ENCODE measurements at places on chromosomes 5 and 9.

GRCh38 chr5:105506692-105507277 is 1944.2 kb upstream of the NUDT12 start:
- DNase-seq, result no peak

GRCh38 chr9:2026220-2026997 is 11.3 kb downstream of the SMARCA2 start:
- DNase-seq, result no peak

DNA sequence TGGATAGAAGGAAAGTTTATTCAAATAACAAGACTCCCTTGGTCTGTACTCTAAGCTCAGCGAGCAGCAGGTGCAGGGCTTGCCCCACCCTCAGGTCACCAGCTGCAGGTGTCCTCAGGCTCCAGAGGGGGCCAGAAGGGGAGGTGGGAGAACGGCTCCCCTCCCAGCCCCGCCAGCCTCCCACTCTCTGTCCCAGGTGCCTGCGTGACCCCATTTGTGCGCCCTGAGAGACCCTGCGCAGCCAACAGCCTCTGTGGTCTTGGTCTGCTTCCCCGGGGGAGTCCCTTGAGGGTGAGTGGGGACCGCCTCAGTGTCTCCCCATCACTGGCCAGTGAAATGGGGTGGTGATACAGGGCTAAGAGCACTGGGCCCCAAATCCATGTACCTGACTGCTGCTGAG is 62.3 kb upstream of the STXBP1 start:
- DNase-seq, result no peak

- DNase-seq, result no peak
These were observed 19.6 kb downstream of the SLC24A2 start for GRCh38 chr9:19769213-19769612.

GRCh38 chr9:107360098-107360497 is 77.0 kb downstream of the RAD23B start:
- DNase-seq, result no peak

GRCh38 chr5:15715967-15716366 is 216.0 kb downstream of the FBXL7 start:
- DNase-seq, result peak; percentile 18

- DNase-seq, result no peak
These were observed 6.1 kb upstream of the FOXB2 start for GRCh38 chr9:77013206-77013931.

- DNase-seq, result no peak
These were observed 597 bp upstream of the TMEM250 start for GRCh38 chr9:136119061-136119882.

DNA sequence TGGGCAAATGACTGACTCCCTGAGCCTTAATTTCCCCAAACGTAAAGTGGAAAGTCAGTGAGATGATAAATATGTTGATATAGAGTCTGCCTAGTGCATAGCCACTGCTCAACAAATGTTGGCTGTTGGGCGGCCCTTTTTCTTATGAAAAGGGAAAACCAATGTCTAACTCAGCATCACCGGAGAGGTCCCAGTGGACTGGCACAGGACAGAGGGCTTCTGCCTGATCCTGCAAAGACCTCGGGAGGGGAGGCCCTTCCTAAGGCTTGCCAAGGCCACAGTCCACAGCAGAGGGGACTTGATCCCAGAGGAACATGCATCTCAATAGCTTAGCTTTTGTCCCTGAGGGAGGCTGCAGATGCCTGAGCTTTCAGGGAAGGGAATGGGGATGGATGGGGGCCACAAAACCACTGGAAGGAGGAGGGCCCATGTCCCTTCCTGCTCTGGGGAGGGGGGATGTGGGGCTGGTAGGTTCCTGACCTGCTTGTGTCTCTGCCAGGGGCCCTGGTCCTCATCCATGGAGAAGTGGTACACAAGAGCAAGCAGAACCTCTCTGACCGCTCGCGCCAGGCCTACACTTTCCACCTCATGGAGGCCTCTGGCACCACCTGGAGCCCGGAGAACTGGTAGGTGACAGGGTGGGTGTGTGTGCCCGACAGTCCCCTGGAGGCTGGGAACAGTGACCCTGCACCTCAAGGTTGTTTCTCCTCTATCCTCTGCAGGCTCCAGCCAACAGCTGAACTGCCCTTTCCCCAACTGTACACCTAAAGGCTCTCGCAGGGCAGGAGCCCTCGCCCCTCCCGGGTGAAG is 6.3 kb downstream of the DOLK start:
- DNase-seq, result no peak

- no peak for DNase-seq
These were observed 9.1 kb upstream of the ANXA2R start for GRCh38 chr5:43049236-43049635.

- no peak for DNase-seq
These were observed 67.5 kb downstream of the SH3RF2 start for GRCh38 chr5:146003852-146004251.

GRCh38 chr5:150945486-150945885 is 40.7 kb upstream of the ZNF300 start:
- DNase-seq, result no peak

DNA sequence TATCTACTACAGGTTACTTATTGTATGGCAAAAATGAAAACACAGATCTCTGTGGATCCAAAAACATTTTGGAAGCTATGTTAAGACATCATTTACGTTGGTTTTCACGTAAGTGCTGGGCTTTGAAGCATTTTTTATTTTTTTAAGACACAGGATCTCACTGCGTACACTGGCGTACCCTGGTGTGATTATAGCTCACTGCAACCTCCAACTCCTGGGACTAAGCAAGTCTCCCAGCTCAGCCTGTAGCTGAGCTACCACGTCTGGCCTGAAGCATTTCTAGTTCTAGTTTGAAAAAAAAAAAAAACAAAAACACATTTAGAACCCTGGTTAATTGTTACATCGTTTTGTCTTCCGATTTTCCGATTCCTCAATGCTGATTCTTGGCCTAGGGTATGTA is 131.3 kb downstream of the AOPEP start:
- no peak for DNase-seq

GRCh38 chr9:133754187-133754586 is 16.0 kb upstream of the SARDH start:
- peak; percentile 1 for DNase-seq

GRCh38 chr5:160960592-160960991 is 108.6 kb upstream of the ATP10B start:
- DNase-seq, result no peak

DNA sequence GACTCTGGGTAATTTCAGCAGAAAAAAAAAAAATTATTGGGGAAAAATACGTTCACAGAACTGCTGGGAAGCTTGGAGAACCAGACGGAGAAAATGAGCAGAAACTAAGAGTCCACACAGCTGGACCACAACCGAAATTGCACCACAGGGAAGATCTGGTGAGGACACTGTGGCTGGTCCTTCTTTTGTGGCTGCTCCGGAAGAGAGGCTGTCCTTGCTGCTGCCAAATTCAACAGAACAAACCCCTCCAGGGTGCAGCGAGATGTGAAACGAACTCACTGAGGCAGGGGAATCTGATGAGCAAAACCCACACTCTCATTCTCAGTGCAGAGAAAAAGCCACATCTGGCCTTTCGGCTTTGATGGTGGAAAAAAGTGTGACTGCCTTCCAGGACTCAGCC is 200.0 kb downstream of the ACTL7B start:
- no peak for DNase-seq

DNA sequence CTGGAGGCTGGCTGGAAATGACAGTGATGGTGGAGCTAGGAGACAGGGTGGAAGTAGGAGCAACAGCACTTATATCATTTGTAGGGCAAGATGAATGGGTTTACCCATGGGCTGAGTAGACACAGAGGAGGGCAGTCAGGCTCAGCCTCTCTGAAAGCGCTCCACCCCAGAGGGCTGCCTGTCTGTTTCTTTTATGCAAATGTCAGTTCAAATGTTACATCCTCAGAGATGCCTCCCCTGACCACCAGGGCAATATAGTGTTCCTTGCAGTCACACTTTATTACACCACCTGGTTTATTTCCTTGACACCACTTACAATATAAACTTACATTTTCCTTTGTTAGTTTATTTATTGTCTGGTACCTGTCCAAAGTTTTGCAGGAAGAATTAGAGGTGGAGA is 159.5 kb upstream of the IL12B start:
- no peak for DNase-seq

DNA sequence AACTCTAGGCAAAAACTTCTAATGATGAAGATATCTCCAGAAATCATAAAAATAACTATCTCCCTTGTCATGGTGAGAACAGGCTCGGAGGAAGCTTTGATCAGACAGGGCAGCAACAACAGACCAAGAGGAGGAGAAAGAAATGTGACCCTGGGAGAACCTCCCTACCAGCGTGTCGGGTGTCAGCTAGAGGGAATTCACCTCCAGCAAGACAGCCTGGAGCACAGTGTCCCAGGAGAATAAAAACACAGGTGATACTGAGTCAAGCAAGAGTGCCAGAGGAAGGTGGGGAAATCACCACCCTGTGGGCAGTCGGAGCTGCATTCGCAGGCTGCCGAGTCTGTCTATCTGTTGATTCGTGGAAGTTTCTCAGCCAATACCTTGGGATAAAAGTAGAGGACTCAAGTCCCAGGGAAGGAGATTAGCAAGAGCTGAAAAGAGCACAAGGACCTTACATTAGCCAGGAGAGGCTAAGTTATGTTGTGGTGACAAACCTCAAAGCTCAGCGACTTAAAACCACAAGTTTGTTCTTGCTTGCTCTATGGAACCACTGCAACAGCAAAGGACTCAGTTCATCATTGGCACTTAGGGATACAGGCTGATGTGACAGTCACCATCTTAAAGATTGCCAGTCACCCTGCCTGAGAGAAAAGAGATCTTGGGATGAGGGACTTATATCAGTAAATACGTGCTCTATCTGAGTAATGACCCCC is 598.3 kb downstream of the CCDC171 start:
- DNase-seq, result no peak

DNA sequence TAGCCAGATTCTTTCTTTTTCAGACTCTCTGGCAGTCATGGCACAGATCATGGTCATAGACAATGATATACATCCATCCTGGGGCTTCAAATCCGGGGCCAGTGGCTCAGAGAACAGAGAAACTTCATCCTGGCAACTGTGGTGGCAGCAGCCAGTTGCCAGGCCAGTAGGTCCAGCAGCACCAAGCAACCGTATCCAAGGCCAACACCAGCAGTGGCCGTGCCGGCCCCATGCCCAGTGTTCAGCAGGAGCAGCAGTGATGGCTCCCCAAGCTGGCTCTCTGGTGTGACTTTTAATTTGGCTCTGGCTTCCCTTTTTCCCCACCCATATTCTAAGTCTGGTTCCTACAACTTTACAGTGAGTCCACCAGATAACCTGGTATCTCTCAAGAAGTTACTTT is 300.5 kb downstream of the DEPDC1B start:
- DNase-seq, result no peak

DNA sequence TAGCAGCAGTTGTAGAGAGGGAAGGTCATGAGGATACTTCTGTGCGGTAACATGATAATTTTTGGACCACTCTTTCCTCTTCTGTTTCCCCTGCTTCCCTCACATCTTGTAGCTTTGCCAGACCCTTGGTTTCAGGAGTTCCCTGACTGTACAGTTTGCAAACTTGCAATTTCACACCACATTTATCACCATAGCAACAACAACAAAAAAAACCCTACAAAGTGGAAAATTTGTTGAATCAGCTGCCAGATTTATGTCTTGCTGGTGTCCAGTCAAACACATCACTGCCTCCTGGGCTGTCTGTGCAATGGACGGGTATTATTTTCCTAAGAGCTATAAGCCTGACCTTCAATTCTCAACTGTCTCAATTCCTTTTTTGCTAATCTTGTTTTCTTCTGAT is 751.6 kb downstream of the TLR4 start:
- no peak for DNase-seq

DNA sequence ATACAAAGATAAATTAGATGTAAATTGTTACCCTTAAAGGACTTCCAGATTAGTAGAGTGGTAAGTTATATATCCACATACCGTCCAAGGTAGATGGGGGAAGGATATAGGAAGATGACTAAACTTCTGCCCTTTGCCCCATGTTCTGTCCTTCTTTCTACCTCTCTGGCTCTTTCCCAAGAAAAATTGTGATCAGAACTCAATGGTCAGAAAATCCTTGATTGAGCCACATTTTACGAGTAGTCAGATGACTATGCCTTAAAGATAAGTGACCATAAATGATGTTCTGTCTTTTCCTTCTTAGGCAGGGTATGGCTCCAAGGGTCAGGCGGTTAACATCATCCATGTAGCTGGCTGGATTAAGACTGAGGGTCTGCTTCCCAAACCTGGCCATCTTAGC is 4.4 kb downstream of the FRRS1L start:
- DNase-seq, result no peak

- DNase-seq, result peak; percentile 34
These were observed at the start of gene CDH18 for GRCh38 chr5:19987612-19988361. Gene CDH18, minus strand, starts transcription at chr5:19988200. Its CDS starts 149,214 bp downstream, at chr5:19838986.

GRCh38 chr9:87720173-87720572 is 5.7 kb upstream of the CTSL start:
- no peak for DNase-seq

GRCh38 chr9:38708759-38709158 is 11.2 kb downstream of the FAM240B start:
- no peak for DNase-seq

DNA sequence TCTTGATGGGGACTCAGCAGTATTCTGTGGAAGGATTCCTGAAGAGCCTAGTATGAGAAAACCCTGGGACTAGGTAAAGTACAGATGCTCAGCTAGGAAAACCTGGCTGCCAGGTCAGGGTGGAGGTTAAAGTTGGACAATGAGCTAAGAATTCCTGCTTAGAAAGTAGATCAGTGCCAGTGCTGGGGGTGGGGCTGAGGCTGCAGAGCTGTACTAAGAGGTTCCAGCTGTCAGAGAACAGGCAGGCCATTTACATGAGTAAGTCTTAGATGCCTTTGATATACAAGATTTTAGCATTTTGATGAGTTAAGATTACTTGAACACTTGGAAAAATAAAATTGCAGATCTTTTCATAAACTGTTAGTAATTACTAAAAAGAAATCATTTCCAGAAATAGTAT is 332.3 kb upstream of the NUDT12 start:
- no peak for DNase-seq

DNA sequence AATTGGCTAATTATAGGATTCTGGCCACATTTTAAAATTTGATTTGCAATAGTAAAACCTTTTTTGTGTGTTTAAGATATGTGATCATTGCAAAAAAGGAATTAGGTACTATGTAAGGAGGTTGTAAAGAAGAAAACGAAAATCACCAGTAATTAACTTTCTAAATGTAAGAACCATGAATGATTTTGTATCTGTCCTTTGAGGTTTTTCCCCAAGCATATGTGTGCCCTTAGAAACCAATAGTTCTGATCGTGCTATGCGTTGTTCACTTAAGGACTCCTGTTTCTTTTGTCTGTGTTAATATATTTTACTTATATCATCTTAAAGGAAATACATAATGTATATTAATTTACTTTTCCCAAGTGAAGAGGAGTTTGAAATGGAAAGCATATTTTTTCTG is 410.2 kb downstream of the PSAT1 start:
- DNase-seq, result no peak

- no peak for DNase-seq
These were observed 97.7 kb downstream of the LHFPL2 start for GRCh38 chr5:78550891-78551290.

GRCh38 chr5:133639850-133640528 is 27.6 kb upstream of the FSTL4 start:
- no peak for DNase-seq

GRCh38 chr5:9332026-9332425 is 213.8 kb downstream of the SEMA5A start:
- DNase-seq, result no peak
